Fibroblast of the aortic adventitia (primary cell): ENCODE measurements at places on chromosomes 1 and 21. TPM values are rescaled to one million over a fixed set of nuclear protein-coding genes. Genes with fewer than 3 reads are reported as not detected.

Gene IPO13
- total RNA-seq, result 16.2 and 20.8 TPM in 2 replicates

DNA sequence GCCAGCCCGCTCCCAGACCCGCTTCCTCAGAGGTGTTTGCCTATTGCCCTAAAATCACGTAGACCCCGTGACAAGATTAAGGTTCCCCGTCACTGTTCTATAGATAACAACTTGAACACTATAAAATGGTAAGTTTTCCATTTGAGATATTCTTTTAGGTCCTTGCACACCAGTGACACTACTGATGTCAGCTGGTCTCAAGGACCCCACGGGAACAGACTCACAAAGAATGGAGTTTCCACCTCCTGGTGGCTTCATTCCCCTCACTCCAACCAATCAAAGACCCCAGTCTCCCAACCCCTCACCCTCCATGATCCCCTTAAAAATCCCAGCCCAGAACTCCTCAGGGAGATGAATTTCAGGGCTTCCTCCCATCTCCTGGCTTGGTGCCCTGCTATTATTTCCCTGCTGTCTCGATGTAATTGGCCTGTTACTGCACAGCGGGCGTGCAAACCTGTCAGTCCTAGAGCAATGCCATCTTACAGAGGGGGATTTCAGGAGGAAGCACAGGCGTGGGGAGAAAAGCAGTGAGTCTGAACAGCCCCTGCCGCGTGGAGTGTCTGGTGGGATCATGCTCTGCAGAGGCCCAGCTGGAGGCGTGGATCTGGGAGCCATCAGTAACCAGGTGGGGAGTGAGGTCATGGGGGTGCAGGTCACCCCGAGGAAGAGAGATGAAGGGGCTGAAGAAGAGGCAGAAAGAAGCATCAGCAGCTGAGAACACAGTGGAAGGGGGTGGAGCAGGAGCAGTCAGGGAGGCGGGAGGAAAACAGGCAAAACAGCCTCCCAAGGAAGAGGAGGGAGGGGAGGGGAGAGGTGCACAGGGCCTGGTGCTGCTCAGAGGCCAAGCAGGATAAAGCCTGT is 35.1 kb upstream of the LBR start:
- no peak for DNase-seq

GRCh38 chr1:19455353-19455752 is 30.0 kb downstream of the CAPZB start:
- no peak for DNase-seq

- no peak for DNase-seq
These were observed 3.2 kb downstream of the HAO2 start for GRCh38 chr1:119371815-119372214.

DNA sequence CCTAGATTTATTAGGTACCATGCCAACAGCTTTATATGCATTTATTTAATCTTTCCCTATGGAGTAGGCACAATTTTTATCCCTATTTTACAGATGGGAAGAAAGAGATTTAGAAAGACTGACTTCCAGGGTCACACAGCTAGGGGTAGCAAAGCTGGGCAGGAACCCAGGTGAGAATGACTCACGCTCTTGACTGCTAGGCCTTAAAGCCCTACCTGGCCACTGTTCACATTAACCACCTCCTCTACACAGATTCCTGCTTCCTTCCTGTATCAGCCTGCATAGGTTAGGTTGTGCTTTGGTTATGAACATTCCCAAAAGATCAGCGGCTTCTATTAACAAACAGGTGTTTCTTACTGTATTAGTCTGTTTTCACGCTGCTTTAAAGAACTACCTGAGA is 53.2 kb downstream of the DNAJC6 start:
- no peak for DNase-seq
